NCI-H1092 (cell line): ENCODE measurements at places on chromosomes 11 and 22.

GRCh38 chr11:26522912-26523610 lies 49.0 kb downstream of the MUC15 start:
- no peak for DNase-seq

GRCh38 chr11:9974375-9974774 lies 310.5 kb downstream of the SWAP70 start:
- no peak for DNase-seq

- DNase-seq: no peak
Measured at GRCh38 chr11:64101461-64101860, 64.5 kb downstream of the MACROD1 start.

DNA sequence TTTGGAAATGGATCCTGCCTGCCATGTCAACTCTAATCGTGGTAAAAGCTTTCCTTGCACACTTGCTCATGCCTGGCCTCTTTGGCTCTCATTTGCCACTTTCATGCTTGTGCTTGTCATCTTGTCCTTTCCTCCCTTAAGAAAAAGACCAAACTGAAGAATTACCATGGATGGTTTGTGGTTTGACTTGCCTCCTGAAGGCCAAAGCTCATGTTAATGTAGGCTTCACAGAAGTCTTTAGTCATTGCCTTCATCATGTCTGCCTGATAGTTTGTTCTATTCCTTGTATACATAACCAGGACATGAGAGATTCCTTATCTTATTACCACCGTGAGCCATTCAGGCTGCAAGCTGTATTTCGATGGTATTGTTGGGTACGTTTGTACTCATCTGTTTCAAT lies 17.3 kb downstream of the TEAD1 start:
- no peak for DNase-seq

DNA sequence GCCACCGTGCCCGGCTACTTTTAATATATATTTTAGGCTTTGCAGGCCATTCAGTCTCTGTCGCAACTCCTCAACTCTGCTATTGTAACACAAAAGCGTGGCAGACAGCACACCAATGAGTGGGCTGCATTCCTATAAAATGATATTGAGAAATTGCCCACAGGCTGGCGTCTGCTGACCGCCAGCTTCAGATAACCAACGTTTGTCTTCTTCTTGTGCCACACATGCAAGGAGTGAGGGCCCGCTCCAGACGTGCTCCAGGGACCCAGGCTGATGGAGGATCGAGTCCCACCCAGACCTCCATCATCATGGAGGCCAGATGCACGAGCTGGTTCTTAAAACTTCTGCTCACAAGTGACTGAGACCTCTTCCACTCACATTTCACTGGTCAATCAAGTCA lies 35.4 kb upstream of the LINC01488 start:
- no peak for DNase-seq

DNA sequence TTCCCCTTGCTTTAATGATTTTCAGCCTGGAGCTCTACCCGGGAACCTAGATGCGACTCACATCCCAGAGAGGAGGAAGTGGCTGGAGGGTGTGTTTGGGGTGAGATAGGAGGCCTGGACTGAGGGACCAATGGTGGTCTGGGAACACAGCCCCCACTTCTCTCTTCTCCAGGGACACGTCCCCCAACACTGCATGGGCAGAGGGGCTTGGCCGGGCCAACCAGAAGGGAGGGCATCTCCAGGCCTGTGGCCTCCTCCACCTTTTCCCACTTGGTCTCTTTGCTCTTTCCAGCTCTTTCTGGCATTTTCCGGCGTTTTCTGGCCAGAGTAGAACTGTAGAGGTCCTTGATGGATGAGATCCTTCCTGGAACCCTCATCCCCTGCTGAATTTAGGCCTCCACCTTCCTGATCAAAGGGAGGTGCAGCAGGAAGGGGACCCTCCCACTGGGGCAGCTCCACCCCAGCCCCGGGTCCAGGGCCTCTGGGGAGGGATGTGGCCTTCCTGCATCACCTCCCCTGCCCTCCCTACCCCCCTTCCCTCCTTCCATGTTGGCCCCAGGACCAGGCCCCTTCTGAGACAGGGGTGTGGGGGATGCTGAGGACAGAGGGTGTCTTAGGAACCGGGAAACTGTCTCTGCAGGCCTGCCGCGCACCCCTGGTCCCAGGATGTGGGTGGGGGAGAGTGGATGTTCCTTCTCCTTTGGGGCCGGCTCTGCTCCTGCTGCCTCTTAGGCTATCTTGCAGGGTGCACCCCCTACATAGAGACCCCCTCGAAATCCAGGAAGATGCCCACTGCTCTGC lies 24.4 kb downstream of the MRGPRG start:
- DNase-seq: no peak

DNA sequence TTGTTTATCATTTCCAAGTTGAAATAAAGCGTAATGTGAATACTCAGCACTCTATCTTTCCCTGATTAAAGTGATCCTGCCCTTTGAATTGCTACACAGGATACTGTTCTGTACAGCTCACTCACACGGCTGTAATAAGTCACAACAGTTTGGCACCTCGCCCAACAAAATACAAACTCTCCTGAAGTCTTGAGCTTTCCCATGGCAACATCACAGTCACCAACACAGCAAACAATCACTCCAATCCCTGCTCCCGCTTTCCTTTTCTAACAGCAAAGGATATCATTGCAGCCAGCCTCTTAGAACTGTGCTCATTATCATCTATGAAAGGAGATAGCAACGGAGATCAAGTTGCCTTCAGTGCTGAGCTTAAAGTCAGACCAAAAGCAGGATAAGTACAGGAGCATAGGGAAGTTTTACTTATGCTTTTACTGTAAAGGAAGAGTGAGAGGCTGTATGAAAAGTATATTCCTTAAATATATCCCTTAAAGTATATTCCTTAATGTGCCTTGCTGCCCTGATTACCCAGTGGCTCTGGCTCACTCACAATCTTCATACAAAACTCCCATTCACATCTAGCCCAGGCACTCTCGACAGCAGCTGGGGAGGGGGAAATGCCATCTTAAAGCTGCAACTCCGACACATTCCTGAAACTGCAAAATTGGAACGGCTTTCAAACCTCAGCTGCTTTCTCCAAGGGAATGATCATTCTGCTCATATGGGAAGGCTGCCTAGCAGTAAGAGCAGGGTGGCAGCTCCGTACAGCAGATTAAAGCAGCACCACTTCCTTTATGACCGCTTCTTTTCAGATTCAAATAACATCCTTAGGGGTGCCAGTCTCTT lies 35.8 kb downstream of the MAML2 start:
- DNase-seq: peak; percentile 78

DNA sequence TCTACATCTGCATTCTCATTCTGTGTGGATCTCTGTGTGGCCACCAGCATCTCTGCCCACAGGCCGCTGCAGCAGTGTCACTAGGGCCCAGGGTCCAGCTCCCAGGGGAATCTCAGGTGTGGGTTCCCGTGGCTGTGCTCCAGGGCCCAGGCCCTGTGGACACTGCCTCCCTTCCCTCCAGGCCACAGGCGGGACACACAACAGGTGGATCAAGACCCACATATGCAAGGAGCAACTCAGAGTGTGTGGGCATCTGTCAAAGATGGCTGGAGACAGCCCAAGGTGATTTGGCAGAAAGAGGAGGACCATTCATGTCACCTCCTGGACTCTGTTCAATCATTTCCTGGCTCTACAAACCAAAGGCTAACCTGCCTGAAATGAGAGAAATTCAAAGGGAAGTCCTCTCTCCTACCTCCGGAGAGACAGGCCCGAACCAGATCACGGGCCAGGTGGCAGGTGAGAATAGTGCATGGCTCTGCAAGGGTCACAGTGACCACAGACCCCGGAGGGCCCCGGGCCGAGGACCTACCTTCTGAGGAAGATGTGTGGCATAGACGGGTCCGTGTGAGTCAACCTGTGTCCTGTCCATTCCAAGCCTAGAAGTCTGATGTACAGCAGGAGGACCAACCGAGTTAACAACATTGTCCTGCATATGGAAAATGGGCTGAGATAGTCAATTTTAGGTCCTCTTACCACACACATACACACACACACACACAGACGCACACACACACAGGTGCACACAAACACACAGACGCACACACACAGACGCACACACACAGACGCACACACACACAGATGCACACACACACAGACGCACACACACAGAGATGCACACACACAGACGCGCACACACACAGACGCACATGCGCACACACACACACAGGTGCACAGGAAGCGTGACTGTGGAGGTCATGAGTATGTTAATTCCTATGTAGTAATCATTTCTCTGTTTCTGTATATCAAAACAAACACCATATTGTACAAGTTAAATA lies 1068.5 kb downstream of the BRD1 start:
- DNase-seq: no peak

DNA sequence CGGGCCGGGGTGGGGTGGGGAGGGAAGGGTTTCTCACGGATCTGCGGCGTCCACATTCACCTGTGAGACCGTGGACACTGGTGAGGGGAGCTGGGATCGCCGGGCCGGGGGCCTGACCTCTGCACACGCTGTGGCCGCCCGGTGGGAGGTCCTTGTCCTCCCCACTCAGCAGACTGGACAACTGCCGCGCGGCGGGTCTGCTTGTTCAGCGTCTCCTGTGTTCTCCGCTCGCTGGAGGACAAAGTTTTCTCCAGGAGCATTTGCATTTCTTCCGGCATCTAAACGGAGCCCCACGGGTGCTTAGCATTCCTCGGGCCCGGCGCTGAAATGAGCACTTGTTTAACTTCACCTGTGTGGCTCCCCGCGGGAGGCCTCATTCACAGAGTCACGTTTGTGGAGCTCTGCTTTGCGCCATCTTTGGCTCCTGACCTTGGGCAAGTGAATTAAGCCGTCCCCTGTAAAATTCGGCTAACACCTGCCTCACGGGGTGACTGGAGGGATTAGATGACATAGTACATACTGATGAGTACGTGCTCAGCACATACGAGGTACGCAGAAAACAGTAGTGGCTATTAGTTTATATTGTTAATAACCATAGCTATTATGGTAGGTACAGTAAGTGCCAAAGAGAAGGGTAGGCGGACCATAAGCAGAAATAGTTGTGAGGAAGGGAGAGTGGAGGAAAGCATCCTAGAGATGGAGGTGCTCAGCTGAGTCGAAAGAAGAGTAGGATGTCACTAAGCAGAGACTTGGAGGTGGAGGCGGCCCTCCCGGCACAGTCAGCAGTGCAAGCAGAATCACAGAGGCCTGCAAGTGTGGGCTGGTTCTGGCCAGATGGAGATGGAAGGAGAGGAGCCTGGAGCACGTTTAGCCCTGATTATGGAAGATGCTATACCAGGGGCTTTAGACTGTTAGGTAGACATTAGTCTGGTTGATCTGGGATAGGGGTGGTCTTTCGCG lies 885 bp downstream of the TRMU start:
- no peak for DNase-seq
